ENCODE measurements at places on chromosomes 11 and 22. TPM values are rescaled to one million over a fixed set of nuclear protein-coding genes. Genes with fewer than 3 reads are reported as not detected.

Gene OR51B2
- not detected for total RNA-seq

Gene ROM1
- 1.1 TPM for total RNA-seq

Gene C11orf52
- not detected for total RNA-seq

- peaks cover 3% of the 10 kb centered on the region for H3K27me3 ChIP-seq
- no peak overlapping the region for H3K27ac ChIP-seq
- H3K4me3 ChIP-seq = no peak overlapping the region
- H3K36me3 ChIP-seq = peaks cover 9% of the 10 kb centered on the region
- peaks cover 19% of the 10 kb centered on the region for H3K4me1 ChIP-seq
- DNase-seq = no peak
Observed at GRCh38 chr11:78576549-78577097, 2.0 kb upstream of the NARS2 start.

DNA sequence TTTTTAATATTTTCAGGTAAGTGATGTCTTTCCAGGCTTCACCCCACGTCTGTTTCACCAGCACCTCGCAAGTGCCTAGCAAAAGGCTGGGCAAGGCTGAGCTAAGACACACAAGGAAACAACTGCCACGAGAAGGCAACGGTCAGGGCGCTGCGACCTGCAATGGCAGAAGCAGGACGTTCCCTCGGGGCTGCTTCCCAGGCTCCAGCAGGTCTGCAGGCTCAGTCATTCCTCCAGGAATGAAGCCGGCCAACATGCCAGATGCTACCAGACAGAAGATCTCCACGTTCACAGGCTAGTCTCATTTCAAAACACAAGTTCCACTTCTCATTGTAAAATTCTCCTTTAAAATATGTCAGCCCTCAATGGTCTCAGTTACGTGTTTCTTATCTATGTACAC, 45.5 kb downstream of the CELSR1 start:
- no peak for DNase-seq
- H3K4me3 ChIP-seq = no peak overlapping the region
- H3K27ac ChIP-seq = no peak overlapping the region
- H3K4me1 ChIP-seq = no peaks in the 10 kb centered on the region
- H3K36me3 ChIP-seq = no peaks in the 10 kb centered on the region

GRCh38 chr11:78292109-78292803, 103.5 kb downstream of the USP35 start:
- no peaks in the 10 kb centered on the region for H3K27me3 ChIP-seq
- H3K4me1 ChIP-seq = peaks cover 29% of the 10 kb centered on the region
- H3K4me3 ChIP-seq = no peak overlapping the region
- peak; percentile 56 for DNase-seq

GRCh38 chr11:68231621-68232020, 18.5 kb upstream of the KMT5B start:
- H3K4me1 ChIP-seq = no peaks in the 10 kb centered on the region
- H3K4me3 ChIP-seq = no peak overlapping the region
- peaks cover 4% of the 10 kb centered on the region for H3K27me3 ChIP-seq
- H3K27ac ChIP-seq = no peak overlapping the region

DNA sequence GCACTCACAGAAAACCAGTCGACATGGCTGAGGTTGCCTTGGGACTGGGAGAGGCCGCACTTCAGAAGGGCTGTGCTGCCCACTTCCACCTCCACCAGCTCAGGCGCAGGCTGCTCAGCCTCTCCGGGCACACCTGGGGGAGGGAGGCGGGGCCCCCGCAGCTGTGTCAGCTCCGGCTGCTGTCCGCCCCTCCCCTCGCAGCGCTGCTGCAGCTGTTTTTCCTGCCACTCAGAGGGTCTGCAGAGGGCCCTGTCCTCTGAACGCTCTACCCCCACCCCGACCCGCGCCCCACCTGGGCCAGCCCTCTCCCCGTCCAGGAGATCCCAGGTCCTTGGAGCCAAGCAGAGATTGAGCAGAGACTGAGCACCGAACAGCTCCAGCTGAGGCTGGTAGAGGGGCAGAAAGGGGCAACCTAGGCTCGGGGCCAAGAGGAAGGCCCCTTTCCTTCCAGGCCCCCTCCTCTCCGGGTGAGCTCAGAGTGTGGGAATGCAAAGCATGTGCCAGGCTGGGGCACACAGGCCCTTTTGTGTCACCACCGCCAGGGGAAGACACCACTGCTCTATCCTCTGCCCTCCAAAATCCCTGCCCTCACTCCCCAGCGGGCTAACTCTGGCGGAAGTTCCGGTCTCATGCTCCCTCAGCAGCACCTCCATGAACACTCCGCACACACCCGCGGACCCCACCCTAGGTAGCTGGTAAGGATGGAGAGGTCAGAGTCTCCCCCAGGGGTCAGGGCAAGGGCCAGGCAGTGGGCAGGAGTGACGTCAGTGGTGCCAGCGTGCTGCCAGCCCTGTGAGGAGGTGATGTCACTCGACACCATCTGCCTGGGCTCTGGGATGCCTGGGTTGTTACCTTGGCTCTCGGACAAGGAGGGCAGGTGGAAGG, 1.6 kb downstream of the MCAM start:
- peaks cover 18% of the 10 kb centered on the region for H3K4me1 ChIP-seq
- DNase-seq = peak; percentile 70
- peaks cover 15% of the 10 kb centered on the region for H3K27me3 ChIP-seq
- H3K27ac ChIP-seq = peak overlapping the region; percentile 30
- peak overlapping the region; percentile 74 for H3K4me3 ChIP-seq
- H3K36me3 ChIP-seq = no peaks in the 10 kb centered on the region

All from activated CD8-positive, alpha-beta T cell treated with anti-CD3 and anti-CD28 coated beads for 36 hours (primary cell).